Thoracic aorta (tissue), 2 donors: ENCODE measurements at places on chromosomes 6 and 20.

DNA sequence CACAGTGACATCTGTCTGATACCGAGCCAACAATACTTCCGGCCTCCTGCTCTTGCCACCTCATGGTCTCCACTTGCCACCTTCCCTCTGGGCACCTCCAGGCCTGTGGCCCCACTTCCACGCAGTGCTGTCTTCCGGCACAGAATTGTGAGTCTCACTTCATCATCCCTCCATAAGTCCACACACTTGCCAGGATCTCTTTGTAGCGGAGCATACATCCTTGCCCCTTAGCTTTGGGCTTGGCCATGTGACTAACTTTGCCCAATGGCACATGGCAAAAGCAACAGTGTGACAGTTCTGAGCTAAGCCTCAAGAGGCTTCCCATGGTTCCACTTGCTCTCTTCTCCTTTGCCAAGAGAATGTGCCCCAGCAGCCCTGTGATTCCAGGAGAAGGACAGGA lies 4.5 kb upstream of the C20orf202 start:
- no peak overlapping the region for H3K4me3 ChIP-seq
- no peak for DNase-seq
- H3K27ac ChIP-seq = no peak overlapping the region
- H3K36me3 ChIP-seq = no peaks in the 10 kb centered on the region

DNA sequence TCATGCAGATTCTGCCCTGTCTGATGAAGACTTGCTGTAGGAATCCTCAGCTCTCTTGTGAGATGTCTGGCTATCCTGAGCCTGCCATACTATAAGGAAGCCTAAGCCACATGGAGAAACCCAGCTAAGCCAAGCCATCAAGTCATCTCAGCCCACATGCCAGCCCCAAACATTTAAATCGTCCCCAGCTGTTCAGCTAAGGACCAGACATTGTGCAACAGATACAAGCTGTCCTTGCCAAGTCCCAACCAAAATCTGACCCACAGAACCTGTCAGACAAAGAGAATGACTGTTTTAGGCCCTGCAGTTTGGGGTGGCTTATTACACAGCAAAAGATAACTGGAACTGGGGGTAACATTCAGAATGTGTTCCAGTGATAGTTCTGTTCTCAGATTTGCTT lies 36.8 kb upstream of the FOXC1 start:
- DNase-seq = no peak
- no peaks in the 10 kb centered on the region for H3K27me3 ChIP-seq
- H3K27ac ChIP-seq = no peak overlapping the region
- peaks cover 13% of the 10 kb centered on the region for H3K4me1 ChIP-seq

GRCh38 chr6:32982084-32982701 lies 13.8 kb downstream of the BRD2 start:
- H3K27ac ChIP-seq = no peak overlapping the region
- no peaks in the 10 kb centered on the region for H3K27me3 ChIP-seq
- no peak for DNase-seq
- peaks cover 47% of the 10 kb centered on the region for H3K36me3 ChIP-seq

DNA sequence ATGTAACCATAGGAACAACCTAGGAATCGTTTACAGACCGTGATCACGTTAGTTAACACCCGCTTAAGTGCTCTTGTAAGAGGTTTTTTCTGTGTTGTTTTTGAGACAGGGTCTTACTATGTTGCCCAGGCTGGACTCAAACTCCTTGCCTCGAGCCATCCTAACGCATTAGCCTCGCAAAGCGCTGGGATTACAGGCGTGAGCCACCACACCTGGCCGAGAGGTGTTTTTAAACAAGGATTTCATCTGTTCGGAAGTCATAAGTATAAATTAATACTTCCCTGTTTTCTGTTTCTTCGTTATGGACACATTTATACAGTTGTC lies 727 bp downstream of the MRS2 start:
- peaks cover 6% of the 10 kb centered on the region for H3K36me3 ChIP-seq
- peak overlapping the region; percentile 89 for H3K4me3 ChIP-seq
- H3K4me1 ChIP-seq = peaks cover 14% of the 10 kb centered on the region
- H3K27me3 ChIP-seq = no peaks in the 10 kb centered on the region
- DNase-seq = no peak

- H3K36me3 ChIP-seq = no peaks in the 10 kb centered on the region
- DNase-seq = no peak
- no peak overlapping the region for H3K27ac ChIP-seq
- no peak overlapping the region for H3K4me3 ChIP-seq
- no peaks in the 10 kb centered on the region for H3K4me1 ChIP-seq
These were observed 569.9 kb downstream of the CDH26 start for GRCh38 chr20:60528141-60528540.

- H3K36me3 ChIP-seq = no peaks in the 10 kb centered on the region
- no peaks in the 10 kb centered on the region for H3K27me3 ChIP-seq
- H3K4me3 ChIP-seq = no peak overlapping the region
- DNase-seq = no peak
- no peak overlapping the region for H3K27ac ChIP-seq
- H3K4me1 ChIP-seq = peaks cover 10% of the 10 kb centered on the region
These were observed 10.5 kb downstream of the SNAI1 start for GRCh38 chr20:49993301-49993751.

DNA sequence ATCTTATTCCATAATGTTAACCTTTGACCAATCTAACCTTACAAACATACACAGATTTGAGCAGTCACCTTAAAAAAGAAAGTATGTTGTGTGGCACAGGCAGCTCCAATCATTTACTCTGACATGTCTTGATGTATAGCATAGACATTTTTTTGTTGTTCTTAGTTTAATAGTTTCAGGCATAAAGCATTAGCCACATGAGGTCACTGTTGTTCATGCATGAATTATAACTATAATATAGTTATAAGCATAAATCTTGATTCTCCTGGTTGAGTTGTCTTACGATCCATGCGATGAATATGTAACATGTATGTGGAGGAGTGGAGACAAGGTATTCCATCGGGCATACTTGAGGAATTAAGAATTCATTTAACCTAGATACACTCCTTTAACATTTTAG lies 26.1 kb upstream of the NKAIN2 start:
- no peaks in the 10 kb centered on the region for H3K27me3 ChIP-seq
- H3K4me3 ChIP-seq = no peak overlapping the region
- H3K4me1 ChIP-seq = no peaks in the 10 kb centered on the region
- no peak for DNase-seq

GRCh38 chr20:19880256-19881079 lies 122.4 kb downstream of the RIN2 start:
- peaks cover 32% of the 10 kb centered on the region for H3K4me1 ChIP-seq
- DNase-seq = no peak
- H3K4me3 ChIP-seq = no peak overlapping the region
- no peak overlapping the region for H3K27ac ChIP-seq

GRCh38 chr6:79869184-79869583 lies 78.2 kb downstream of the ELOVL4 start:
- H3K27ac ChIP-seq = no peak overlapping the region
- no peaks in the 10 kb centered on the region for H3K36me3 ChIP-seq
- H3K4me1 ChIP-seq = no peaks in the 10 kb centered on the region
- H3K4me3 ChIP-seq = peak overlapping the region; percentile 55

GRCh38 chr6:92777146-92777740 lies 642.1 kb downstream of the EPHA7 start:
- H3K27me3 ChIP-seq = no peaks in the 10 kb centered on the region
- no peak for DNase-seq
- H3K36me3 ChIP-seq = no peaks in the 10 kb centered on the region
- no peaks in the 10 kb centered on the region for H3K4me1 ChIP-seq

- H3K4me1 ChIP-seq = no peaks in the 10 kb centered on the region
- no peaks in the 10 kb centered on the region for H3K27me3 ChIP-seq
- H3K36me3 ChIP-seq = no peaks in the 10 kb centered on the region
- H3K4me3 ChIP-seq = no peak overlapping the region
- no peak for DNase-seq
These were observed 242.3 kb upstream of the RNF217 start for GRCh38 chr6:124719913-124720312.

- H3K4me3 ChIP-seq = no peak overlapping the region
- peaks cover 23% of the 10 kb centered on the region for H3K4me1 ChIP-seq
- no peak overlapping the region for H3K27ac ChIP-seq
- no peaks in the 10 kb centered on the region for H3K27me3 ChIP-seq
- DNase-seq = no peak
These were observed 114.6 kb upstream of the TCF21 start for GRCh38 chr6:133774356-133774755.

DNA sequence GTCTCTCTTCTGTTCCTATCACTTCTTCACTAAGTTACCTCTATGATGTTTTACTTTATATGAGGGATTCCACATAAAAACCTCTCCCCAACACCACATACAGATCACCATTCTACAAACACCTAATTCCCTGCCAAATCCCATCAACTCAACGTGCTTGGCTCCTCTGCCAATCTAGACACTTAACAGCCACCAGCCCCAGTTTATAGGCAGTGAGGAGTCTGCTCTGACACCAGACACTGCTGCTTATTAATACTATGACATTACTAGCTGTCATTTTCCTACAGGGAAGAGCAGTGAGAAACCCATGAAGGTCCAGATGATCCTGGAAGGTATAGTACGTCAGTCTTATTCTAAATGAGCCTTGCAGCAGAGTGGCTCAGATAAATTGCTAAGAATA lies 104.3 kb downstream of the CHD6 start:
- H3K27ac ChIP-seq = no peak overlapping the region
- DNase-seq = no peak
- no peaks in the 10 kb centered on the region for H3K27me3 ChIP-seq
- H3K36me3 ChIP-seq = peaks cover 17% of the 10 kb centered on the region
- no peak overlapping the region for H3K4me3 ChIP-seq
- peaks cover 16% of the 10 kb centered on the region for H3K4me1 ChIP-seq

GRCh38 chr20:49100972-49101371 lies 54.9 kb downstream of the CSE1L start:
- no peaks in the 10 kb centered on the region for H3K27me3 ChIP-seq
- H3K27ac ChIP-seq = no peak overlapping the region
- H3K4me1 ChIP-seq = no peaks in the 10 kb centered on the region
- no peak for DNase-seq

- DNase-seq = no peak
- peak overlapping the region; percentile 82 for H3K27ac ChIP-seq
- peak overlapping the region; percentile 45 for H3K4me3 ChIP-seq
- no peaks in the 10 kb centered on the region for H3K36me3 ChIP-seq
These were observed 2.5 kb downstream of the GTF2H5 start for GRCh38 chr6:158170656-158171081.

- DNase-seq = no peak
- H3K4me3 ChIP-seq = no peak overlapping the region
- H3K36me3 ChIP-seq = no peaks in the 10 kb centered on the region
These were observed 57.4 kb downstream of the ASXL1 start for GRCh38 chr20:32415494-32415893.

GRCh38 chr6:146847426-146847825 lies 248.7 kb downstream of the ADGB start:
- DNase-seq = no peak
- H3K27me3 ChIP-seq = no peaks in the 10 kb centered on the region
- no peaks in the 10 kb centered on the region for H3K36me3 ChIP-seq
- H3K27ac ChIP-seq = no peak overlapping the region
- no peak overlapping the region for H3K4me3 ChIP-seq

- no peaks in the 10 kb centered on the region for H3K27me3 ChIP-seq
- H3K36me3 ChIP-seq = no peaks in the 10 kb centered on the region
- no peak for DNase-seq
These were observed 296.7 kb downstream of the SAMD5 start for GRCh38 chr6:147805155-147805554.

DNA sequence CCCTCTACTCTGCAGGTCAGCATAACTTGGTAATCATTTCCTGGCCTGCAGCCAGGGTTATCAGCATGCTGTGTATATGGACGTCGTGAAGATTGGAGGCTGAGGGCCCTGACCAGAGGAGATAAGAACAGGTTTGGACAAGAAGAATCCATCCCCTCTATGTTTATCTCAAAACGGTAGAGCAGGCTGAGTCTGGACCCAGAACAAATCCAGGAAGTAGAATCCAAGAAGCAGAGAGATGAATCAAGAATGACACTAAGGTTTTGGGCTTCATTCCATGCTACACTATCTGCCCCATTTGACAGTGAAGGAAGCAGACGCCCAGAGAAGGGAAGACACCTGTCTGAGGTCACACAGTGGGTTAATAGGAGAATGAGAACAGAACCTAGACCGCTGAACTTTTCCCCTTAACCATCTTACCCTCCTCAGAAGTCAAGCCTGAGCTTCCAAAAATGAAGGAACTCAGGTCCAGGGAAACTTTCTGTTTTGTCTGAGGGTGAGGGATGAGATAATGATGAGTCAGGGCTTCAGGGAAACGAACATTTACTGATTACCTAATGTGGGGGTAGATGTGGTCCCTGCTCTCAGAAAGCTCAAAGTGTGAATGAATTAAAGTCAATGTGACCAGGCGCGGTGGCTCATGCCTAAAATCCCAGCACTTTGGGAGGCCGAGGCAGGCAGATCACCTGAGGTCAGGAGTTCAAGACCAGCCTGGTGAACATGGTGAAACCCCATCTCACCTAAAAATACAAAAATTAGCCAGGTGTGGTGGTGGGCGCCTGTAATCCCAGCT lies 9.4 kb upstream of the COMMD7 start:
- no peak for DNase-seq
- no peak overlapping the region for H3K27ac ChIP-seq
- no peaks in the 10 kb centered on the region for H3K27me3 ChIP-seq
- H3K4me3 ChIP-seq = no peak overlapping the region
